ENCODE measurements at places on chromosomes 3 and 15. TPM values are rescaled to one million over a fixed set of nuclear protein-coding genes. Genes with fewer than 3 reads are reported as not detected.

The CEP70 gene
- 31.7 TPM for total RNA-seq

The TRH gene
- 1.2 TPM for total RNA-seq

The AGBL1 gene
- total RNA-seq, result not detected

The FBXO40 gene
- total RNA-seq, result not detected

The PCOLCE2 gene
- total RNA-seq, result 136 TPM

The SPINT1 gene
- total RNA-seq, result 80.3 TPM

The CRABP1 gene
- total RNA-seq, result not detected

The UBXN7 gene
- total RNA-seq, result 29.5 TPM

The MRAS gene
- total RNA-seq, result 26.8 TPM

The EXD1 gene
- total RNA-seq, result not detected

The MRPS25 gene
- 27.0 TPM for total RNA-seq

The HESX1 gene
- not detected for total RNA-seq

The TMEM44 gene
- 11.0 TPM for total RNA-seq

The TF gene
- total RNA-seq, result 2.9 TPM

- no peak for DNase-seq
Observed at GRCh38 chr3:142009029-142009428, 132.6 kb downstream of the ATP1B3 start.

GRCh38 chr3:183962807-183963206, 54.9 kb downstream of the ABCC5 start:
- no peak for DNase-seq

DNA sequence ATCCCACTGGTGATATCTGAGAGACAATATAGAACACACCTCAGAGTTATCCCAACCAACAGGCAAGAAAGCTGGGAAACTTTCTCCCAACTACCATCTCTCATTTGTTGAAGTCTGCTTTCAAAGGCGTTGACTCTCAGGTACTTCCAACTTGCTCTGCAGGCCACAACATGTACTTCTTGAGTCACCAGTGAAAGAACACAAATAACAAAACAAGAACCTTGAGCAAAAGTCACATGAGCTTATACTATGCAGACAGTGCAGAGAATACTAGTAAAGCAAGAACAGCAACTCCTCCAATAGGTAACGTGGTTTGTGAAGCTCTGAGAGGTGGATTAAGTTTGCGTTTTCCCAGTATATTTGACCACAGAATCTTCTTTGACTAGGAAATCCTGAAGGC, 20.6 kb downstream of the SNTN start:
- no peak for DNase-seq

- no peak for DNase-seq
Observed at GRCh38 chr15:36961956-36962355, 138.4 kb downstream of the MEIS2 start.

DNA sequence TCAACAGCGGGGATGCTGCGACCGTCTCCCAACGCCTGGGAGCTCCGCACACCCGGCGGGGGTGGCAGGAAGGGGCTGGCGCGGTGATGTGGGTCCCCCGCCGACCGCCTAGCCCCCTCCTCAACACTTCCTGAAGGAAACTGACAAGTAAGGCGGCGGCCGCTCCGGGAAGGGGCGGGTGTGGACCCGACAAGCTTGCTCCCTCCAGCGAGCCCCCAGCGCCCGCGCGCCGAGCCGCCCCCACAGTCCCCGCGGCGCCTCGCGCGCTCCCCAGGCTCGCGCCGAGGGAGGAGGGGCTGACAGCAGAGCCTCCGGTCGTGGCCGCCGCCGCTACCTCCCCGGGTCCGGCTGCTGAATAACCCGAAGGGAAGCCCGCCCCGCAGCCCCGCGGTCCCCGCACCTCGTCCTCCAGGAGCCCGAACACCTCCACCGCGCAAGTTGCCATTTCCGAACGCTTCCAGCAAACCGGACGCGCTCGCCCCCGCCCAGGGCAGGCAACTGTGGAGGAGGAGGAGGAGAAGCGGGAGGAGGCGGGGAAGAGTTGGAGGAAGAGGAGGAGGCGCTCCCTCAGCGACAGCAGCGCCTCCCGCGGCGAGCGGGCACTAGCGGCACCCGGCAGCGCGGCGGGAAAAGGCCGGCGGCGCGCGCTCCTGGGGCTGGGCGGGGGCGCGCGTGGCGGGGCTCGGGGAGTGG, at the start of gene NEDD4:
TSS of gene NEDD4 (minus strand) at position 502 of the 693 bp plus-strand sequence. CDS start at position 445, 57 bp downstream.
- DNase-seq, result peak; percentile 92

GRCh38 chr15:100889385-100890050, 9.9 kb downstream of the ALDH1A3 start:
- no peak for DNase-seq

GRCh38 chr15:91223863-91224262, 123.8 kb downstream of the SV2B start:
- DNase-seq, result no peak

- no peak for DNase-seq
Observed at GRCh38 chr3:55505776-55506175, 18.7 kb upstream of the WNT5A start.

- no peak for DNase-seq
Observed at GRCh38 chr3:38283810-38284755, 2.0 kb downstream of the SLC22A14 start.

- no peak for DNase-seq
Observed at GRCh38 chr15:85500060-85500708, 119.8 kb downstream of the AKAP13 start.

- no peak for DNase-seq
Observed at GRCh38 chr3:45777746-45778386, 18.5 kb downstream of the SLC6A20 start.

GRCh38 chr3:66396888-66397287, 103.9 kb downstream of the LRIG1 start:
- DNase-seq, result no peak

- no peak for DNase-seq
Observed at GRCh38 chr15:69475769-69476358, 23.2 kb downstream of the RPLP1 start.

- DNase-seq, result no peak
Observed at GRCh38 chr15:98917417-98917816, 90.2 kb downstream of the PGPEP1L start.

GRCh38 chr15:31842532-31843195, 187.7 kb upstream of the CHRNA7 start:
- DNase-seq, result no peak

GRCh38 chr3:25420147-25420546, 7.9 kb upstream of the RARB start:
- no peak for DNase-seq

GRCh38 chr3:130738241-130738640, 8.4 kb downstream of the PIK3R4 start:
- DNase-seq, result no peak

- no peak for DNase-seq
Observed at GRCh38 chr3:32113566-32113965, 7.1 kb downstream of the GPD1L start.

DNA sequence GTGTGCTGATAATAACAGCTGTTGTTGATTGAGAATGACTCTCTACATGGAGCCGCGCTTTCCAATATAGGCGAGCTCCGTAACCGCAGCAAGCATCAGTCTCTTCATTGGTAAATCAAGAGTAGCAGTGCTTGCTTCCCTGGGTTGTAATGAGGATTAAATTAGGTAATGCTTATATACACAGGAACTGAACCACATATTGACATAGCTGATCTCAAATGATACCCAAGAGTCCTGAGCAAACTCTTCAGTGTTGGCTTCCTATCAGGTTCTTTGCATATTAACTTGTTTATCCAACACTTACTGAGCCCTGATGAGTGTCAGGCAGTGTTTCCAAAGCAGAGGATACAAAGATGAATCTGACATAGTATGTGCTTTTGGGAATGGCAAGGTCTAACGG, 46.4 kb upstream of the SLCO3A1 start:
- no peak for DNase-seq

- DNase-seq, result no peak
Observed at GRCh38 chr3:169072494-169072893, 591.0 kb downstream of the MECOM start.

GRCh38 chr3:177445549-177445948, 248.3 kb upstream of the TBL1XR1 start:
- no peak for DNase-seq

GRCh38 chr3:69791919-69792399, 52.7 kb downstream of the MITF start:
- no peak for DNase-seq

- no peak for DNase-seq
Observed at GRCh38 chr3:90032980-90033641, 925.7 kb downstream of the EPHA3 start.

GRCh38 chr3:24457719-24458118, 36.9 kb downstream of the THRB start:
- no peak for DNase-seq

DNA sequence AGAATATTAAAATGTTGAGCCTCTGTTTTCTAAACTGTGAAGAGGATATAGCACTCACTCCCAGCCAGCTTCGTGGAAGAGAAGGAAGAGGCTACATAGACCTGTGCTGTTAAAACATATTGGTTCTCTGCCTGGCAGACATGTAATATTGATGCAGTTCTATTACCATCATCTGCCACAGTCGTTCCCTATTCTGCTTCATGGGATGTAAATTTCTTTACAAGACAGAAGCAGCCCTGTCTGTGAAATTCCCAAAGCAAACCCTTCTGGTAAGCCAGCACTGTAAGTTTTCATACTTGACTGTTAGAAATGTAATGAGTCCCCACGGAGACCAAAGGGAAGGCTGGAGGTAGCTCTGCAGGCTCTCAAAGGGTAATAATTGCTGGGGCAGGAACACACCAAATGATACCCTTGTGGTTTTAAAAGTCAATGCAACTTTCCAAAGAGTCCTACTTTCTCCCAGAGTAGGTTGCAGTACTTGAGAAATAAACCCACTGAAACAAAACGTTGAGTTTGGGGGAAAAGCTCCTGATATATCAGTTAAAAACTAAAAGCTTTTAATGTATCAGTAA, 129.9 kb upstream of the HES1 start:
- DNase-seq, result no peak

GRCh38 chr3:186849374-186849975, 7.0 kb downstream of the ADIPOQ start:
- no peak for DNase-seq

- no peak for DNase-seq
Observed at GRCh38 chr15:44295750-44296431, 7.4 kb downstream of the GOLM2 start.

DNA sequence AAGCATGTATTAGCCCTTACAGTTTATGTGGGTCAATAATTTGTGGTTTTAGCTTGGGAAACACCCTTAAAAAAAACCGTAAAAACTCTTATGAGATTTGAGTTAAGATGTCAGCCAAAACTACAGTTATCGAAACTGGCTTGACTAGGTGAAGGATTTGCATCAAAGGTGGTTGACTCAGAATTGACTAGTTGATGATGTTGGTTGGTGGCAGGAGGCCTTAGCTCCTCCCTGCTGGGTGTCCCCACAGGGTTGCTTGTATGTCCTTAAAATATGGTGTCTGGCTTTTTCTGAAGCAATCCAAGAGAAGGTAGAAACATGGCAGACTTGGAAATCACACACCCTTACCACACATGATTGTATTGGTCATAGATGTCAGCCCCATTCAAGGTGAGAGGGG, 305.1 kb downstream of the ROBO2 start:
- DNase-seq, result no peak

DNA sequence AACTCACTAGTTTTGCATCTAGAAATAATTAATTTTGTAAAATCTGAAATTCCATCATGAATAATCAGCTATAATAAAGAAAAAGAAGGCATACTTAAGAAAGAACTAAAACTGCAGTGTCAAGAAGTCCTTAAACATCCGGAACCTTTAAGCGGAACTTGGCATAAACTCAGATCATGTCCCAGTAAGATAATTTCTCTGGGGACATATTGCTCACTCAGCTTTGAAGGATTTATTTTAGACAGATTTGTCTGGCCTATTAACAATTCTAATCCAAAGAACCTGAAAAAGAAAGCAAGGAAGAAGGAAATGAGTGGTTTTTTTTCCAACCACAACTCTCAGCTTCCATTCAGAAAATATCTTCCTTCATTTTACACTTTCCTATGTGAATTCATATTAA, 850.3 kb downstream of the ROBO1 start:
- DNase-seq, result no peak

GRCh38 chr3:152615681-152616080, 219.2 kb upstream of the P2RY1 start:
- no peak for DNase-seq

DNA sequence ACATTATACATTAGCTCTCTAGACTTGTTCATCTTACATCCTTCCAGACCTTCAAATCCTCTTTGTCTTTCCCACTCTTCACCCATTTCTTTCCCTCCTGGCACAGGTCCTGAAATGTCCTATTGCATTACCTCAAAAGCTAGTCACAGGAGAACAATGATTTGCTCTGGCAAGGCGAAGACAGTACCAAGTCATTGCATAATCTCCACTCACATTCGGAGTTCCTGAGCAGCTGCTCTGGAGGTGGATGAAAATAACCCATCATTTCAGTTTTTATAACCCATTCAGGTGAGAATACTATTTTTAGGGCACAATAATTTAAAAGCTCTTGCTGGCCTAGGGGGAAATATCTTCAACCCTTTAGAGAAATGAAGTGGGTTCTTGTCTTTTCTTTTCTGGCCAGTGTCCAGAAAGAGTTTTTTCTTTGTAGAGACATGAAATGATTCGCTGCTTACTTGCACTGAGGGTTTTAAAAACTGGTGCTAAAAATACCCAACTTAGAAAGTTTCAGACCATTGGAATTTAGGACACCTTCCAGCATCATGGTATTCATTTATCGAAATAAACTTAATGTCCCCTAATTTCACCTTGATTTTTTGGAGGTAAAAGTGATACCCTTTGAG, 23.4 kb upstream of the DYNC1LI1 start:
- no peak for DNase-seq

GRCh38 chr3:141083226-141083625, 32.1 kb downstream of the SPSB4 start:
- DNase-seq, result no peak

DNA sequence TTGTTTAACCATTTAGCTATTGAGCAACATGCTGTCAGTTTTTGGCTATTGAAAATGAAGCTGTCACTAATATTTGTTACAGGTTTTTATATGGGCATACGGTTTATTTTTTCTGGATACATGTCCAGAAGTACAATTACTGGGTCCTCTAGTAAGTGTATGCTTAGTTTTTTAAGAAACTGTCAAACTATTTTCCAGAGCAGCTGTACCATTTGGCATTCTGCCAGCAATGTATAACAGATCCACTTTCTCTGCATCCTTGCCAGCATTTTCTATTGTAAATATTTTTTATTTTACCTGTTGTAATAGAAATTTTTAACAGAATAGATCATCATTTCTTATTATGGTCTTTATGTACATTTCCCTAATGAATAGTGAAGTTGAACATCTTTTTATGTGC, 658.8 kb downstream of the EDEM1 start:
- DNase-seq, result no peak

- no peak for DNase-seq
Observed at GRCh38 chr3:118436697-118437262, 597.9 kb downstream of the IGSF11 start.

- DNase-seq, result no peak
Observed at GRCh38 chr15:57337868-57338411, 38.4 kb upstream of the CGNL1 start.

GRCh38 chr15:93029214-93029835, 59.7 kb downstream of the RGMA start:
- DNase-seq, result peak; percentile 92

DNA sequence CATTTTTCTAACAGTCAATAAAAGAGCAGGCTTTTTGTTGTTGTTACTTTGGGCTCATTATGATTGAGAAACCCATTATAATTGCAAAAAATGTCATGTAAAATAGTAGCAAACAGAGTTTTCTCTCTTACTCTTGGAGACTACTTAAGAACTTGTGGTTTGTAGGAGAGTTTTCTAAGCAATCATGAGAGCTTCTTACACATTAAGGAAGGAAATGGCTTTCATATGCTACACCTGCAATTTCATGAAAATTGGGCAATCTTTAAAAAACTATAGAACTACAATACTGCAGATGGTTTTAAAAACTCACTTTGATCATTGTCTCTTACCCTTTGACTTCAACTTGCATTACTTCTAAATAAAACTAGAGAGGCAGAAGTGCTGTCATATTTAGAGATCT, 701.8 kb downstream of the ZPLD1 start:
- no peak for DNase-seq
